CD4-positive, alpha-beta T cell treated with Interleukin-10 for 1 hour (primary cell): ENCODE measurements at places on chromosomes 4 and X.

GRCh38 chrX:37815366-37815765 is 32.0 kb downstream of the DYNLT3 start:
- DNase-seq, result no peak

GRCh38 chr4:34200535-34200934 is 2043.8 kb downstream of the ARAP2 start:
- DNase-seq, result no peak

DNA sequence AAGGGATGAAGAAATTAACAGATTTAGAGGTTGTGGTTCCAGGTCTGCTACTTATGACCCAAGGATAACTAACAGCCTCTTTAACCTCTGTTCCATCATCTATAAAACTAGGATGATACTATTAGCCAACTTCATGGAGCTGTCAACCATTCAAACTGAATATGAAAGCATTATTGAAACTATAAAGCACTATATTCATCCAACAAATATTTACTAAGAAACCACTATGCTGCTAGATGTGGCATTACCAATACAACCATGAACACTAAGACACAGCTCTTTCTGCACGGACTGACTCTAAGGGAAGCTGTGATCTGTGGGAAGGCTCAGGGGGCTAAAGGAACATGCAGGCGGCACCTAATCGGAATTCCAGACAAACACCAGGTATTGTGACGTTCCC is 66.0 kb downstream of the APBB2 start:
- DNase-seq, result no peak

DNA sequence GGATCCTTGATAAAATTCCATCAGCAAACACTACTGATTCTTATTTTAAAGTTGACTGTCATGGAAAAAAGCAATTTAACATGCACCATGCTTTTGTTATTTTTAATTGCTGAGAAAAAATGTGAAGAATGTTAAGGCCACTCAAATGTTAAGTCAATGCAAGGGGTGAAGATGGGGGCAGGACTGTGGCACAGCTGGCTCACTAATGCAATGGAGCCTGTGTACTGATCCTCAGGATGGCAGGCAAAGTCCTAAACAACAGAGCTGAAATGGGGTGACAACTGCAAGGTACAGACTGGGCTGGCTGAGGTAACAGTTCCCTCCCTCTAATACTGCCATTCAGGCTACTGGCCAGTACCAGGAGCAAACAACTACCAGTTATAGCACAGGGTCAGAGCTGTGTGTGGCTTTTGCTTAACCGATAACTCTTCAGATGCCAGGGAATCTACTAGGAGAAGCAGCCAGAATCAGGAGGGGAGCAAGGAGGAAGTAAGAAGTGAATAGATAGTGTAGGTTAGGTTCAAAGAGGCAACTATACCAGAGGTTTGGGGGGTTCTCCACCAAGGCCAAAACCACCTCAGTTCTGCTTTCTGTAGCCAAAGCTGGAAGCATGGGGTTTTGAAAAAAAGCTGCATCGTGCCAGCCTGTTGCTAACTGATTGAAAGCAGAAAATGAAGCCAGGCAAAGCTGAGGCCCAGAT is 372.6 kb downstream of the OPHN1 start:
- DNase-seq, result no peak

DNA sequence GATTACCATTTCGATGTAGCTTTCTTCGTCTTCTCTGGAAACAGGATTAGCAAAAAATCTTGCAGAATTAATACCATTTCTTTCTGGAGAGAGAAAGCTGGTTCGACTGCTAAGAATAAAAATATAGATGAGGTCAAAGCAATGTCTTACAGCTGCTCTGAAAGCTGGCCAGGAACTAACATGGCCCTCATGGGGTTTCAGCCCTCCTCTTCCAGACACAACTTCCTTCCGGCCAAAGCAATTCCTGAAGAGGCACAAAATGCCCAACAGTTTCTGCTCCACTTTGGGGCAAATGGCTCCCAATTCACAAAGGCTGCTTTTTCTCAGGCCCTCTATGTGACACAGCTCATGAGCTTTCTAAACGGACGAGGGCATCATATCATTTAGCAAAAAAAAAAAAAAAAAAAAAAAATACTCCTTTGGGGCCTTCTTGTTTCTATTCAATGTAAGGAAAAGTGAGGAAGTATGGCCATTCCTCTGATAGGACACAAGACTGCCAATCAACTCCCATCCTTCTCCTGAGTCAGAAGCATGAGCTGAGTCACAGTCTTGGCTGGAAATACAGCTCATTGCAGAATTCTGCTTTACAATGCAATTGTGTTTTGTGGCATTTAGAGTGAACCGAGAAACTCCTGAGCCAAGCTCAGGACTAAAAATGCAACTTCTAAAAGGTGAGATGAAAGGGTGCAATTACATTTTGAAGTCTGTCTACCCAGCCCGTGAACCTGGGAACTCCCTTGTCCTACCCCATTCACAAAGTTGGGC is 42.7 kb upstream of the CTAG2 start:
- no peak for DNase-seq

- no peak for DNase-seq
Observed at GRCh38 chrX:46865281-46865680, 28.4 kb downstream of the RP2 start.

DNA sequence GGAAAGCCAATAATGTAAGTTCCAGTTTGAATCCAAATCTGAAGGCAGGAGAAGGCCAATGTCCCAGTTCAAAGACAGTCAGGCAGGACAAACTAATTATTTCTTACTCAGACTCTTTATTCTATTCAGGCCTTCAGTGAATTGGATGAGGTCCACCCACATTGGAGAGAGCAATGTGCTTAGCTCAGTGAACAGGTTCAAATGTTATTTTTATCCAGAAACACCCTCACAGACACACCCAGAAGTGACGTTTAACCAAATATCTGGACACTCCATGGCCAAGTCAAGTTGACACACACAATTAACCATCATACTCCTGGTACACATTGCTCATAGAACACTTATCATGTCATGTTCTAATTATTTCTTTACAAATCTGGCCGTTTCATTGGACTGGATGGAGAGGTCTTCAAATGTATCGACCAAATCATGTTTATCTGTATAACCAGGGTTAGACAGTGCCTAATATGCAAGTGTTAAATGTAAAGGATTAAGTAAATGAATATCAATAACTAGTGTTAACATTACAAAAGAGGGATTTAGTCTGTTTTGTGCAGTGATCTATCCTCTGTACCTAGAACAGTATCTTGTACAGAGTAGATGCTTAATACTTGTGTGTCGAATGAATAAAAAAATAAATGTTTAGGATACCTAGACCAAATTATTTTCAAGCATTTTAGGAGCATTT is 27.1 kb upstream of the XK start:
- DNase-seq, result no peak

DNA sequence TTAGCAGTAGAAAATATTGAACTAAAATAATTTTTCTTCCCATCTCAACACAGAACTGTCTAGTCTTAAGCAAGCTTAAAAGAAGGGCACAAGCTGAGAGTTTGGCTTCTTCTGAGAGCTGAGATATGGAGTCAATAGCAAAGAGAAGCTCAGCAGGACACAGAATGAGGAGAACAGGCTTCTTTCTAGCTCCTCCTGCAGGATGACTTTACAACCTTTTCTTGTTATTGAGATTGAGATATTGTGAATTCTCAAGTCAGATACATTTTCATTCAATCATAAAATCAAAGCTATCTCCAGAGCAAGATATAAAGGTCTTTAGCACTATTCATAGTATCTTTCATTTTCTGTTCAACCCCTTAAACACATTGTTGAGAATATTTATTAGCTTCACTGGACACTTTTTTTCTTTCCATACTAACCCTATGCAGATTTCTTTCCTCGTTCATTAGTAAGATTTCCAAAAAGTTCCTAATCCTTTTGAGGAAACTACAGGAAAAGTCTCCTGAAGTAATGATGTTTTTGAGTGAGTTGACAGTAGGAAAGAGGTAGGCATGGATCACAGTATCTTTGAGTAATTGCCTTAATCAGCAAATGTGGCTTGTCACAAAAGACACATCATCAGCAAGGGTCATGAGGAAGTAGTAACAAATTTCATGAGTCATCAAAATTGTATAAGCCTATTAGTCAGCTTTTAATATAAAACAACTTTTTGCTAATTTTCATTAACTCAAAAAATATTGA is 17.8 kb upstream of the CXCL3 start:
- no peak for DNase-seq

GRCh38 chr4:109803924-109804571 is 2.2 kb upstream of the CFI start:
- DNase-seq, result peak; percentile 46

- no peak for DNase-seq
Observed at GRCh38 chrX:115504167-115504566, 56.8 kb upstream of the PLS3 start.

- no peak for DNase-seq
Observed at GRCh38 chrX:149456476-149457245, 48.4 kb downstream of the IDS start.

GRCh38 chr4:1225272-1226143 is 23.4 kb downstream of the CTBP1 start:
- no peak for DNase-seq

GRCh38 chr4:61517144-61517543 is 317.0 kb downstream of the ADGRL3 start:
- DNase-seq, result no peak

- no peak for DNase-seq
Observed at GRCh38 chrX:10341309-10341708, 184.5 kb downstream of the CLCN4 start.

DNA sequence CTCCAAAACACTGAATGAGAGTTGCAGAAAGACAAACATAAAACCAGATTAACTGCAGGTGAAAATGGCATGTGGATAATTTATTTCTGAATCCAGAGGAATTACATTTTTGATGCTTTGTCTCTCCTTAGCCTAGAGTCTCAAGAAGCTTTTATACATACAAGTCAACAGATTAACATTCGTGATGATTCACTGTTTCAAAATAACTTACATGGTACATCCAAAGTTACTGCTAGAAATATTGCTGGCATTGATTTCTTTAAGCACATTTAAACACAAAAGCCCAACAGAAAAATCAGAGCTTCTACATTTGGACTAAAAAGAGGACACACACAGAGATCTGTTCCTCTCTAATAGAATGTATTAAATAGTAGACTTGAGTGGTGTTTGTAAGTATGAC is 105.6 kb downstream of the AMELX start:
- no peak for DNase-seq

DNA sequence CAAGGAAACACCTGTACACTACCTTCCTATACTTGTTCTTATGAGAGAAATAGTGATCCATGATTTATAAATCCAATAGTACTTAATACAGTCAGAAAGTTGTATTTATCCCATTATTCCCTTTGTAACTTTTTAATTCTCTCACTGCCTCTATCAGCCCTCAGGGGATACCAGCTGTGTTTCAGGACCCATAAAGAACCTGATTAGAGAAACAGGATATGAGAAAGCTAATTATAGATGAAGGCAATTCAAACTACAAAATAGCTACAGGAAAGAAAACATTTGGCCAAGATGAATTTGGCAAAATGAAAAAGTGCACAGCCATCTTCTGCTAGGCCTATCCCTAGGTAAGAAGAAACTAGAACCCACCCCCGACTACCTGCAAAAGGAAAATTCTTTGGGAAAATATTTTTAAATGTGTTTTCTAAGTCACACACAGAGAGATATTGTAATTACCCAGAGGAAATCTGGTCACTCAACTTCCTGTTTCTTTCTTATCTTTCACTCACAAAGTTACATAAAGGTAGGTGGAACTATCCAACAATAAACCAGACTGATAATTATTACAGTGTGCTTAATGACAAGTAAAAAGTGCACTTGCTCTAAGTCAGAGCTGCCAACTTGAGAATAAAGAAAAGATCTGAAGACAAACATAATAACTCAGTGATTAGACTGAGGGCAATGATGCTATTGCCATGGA is 836.5 kb upstream of the HTR2C start:
- DNase-seq, result no peak

GRCh38 chrX:81195712-81196111 is 6.0 kb downstream of the HMGN5 start:
- peak; percentile 70 for DNase-seq

GRCh38 chr4:98514741-98515469 is 143.5 kb downstream of the TSPAN5 start:
- no peak for DNase-seq

DNA sequence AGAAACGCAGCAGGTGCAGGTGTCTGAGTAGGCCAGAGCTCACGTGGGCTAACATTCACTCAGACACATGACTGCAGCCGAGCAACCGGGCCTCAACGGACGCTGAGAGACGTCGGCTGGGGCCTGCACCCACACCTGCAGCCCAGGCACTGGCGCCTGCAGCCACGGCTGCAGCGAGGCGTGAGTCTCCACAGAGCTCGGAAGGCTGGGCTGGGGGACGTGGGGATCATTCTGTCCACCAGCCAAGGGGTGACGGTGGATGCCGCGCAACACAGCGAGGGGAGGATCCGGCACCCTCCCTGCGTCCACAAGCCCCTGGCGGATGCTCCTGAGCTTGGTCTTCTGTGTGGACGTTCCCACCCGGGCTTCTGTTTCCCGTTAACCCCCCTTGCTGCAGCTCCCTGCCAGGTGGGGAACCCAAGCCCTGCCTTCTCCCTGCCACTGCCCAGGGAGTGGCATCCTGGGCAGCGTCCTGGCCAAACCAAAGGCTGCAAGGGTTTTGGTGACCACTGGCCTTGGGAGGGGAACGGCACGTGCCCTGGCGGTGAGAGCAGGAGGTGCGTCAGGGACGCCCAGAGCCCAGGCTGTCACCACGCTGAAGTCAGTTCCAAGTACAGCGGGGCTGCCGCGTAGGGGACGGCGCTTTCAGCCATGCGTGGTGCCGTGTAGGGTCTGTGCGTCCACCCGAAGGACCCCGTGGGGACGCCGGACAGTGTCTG is 16.3 kb downstream of the PPP2R3B start:
- DNase-seq, result no peak

DNA sequence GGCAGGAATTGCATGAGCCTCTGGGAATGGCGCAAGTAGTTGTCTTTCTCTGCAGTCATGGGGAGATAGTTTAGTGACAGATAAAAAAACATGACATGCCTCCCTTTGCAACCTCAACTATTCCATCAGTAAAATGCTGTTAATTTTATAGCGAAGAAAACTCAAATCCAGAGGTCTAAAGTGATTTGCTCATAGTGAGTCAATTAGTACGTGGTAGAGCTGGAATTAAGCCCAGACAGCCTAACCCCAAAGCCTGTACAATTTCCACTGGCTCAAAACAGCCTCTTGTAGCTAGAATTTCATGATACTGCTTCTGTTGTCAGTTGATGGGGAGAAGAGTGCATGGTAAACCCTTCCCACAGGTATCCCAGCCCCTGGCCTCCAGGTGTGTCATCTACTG is 81.3 kb upstream of the TRPC5 start:
- DNase-seq, result no peak

GRCh38 chr4:141207961-141208360 is 12.7 kb upstream of the ZNF330 start:
- DNase-seq, result no peak
